Activated T-cell treated with anti-CD3 and anti-CD28 coated beads, Interleukin-2, amount 50 U/mL, for 72 hours (primary cell): ENCODE measurements at places on chromosomes 2 and 18. TPM values are rescaled to one million over a fixed set of nuclear protein-coding genes. Genes with fewer than 3 reads are reported as not detected.

The DSG1 gene
- total RNA-seq = not detected

DNA sequence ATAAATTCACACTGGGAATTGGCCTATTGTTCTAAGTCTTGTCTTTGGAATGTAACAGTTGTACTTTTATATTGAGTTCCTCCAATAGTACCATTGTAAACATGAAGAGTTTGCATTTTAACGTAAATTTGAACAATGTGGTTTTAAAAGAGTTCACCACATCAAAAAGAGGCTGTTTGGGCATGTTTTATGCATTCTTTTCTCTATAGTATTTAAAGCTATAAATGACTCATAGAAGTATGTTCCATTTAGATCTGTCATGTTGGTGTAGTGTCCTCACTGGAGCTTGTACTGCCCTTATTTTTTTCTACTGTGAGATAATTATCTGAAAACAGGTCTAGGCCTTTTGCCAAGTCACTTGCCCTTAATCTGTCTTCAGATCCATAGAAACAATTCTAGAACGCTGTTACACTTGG, 141.9 kb downstream of the RHBDD1 start:
- no peak for DNase-seq
- no peak overlapping the region for H3K27ac ChIP-seq
- H3K36me3 ChIP-seq = no peaks in the 10 kb centered on the region
- no peaks in the 10 kb centered on the region for H3K27me3 ChIP-seq
- no peak overlapping the region for H3K4me3 ChIP-seq
- peaks cover 27% of the 10 kb centered on the region for H3K4me1 ChIP-seq

- no peak overlapping the region for H3K4me3 ChIP-seq
- H3K36me3 ChIP-seq = no peaks in the 10 kb centered on the region
- H3K4me1 ChIP-seq = no peaks in the 10 kb centered on the region
- DNase-seq = no peak
- no peak overlapping the region for H3K27ac ChIP-seq
Measured at GRCh38 chr2:105515581-105516415, 116.9 kb upstream of the FHL2 start.

GRCh38 chr2:53475321-53475720, 292.3 kb upstream of the CHAC2 start:
- no peaks in the 10 kb centered on the region for H3K4me1 ChIP-seq
- no peak overlapping the region for H3K27ac ChIP-seq
- H3K27me3 ChIP-seq = no peaks in the 10 kb centered on the region
- no peak for DNase-seq

DNA sequence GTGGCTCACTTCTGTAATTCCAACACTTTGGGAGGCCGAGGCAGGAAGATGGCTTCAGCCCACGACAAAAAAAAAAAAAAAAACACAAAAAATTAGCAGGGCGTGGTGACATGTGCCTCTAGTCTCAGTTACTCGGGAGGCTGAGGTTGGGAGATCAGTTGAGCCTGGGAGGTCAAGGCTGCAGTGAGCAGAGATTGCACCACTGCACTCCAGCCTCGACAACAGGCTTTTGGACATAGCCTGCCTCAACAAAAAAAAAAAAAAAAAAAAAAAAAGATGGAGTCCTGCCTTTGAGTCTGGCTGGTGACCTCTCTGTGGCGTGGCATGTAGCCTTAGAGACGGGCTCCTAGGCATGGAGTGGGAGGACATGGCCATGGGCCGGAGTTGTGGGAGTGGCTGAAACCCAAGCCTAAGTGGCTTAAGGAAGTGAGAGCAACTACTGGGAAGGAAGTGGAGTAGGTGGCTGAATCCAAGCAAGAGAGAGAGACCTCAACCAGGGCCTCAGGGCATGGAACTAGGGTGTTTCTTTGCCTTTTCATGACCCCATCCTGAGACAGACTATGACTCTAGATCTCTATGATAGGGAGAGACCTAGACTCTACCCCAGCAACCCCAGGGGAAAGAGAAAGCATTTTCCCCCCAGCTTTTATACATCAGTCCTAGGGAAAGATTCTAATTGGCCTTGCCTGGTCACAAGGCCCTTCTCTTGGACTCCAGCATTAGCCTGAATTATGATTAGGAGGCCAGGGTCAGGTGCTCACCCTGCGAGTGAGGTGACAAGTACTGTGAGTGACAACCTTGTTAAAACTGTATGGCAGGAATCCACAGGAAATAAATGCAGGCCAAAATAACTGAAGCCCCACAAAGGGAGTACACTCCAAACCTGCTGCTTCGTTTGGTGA, 34.2 kb downstream of the NPAS2 start:
- H3K36me3 ChIP-seq = no peaks in the 10 kb centered on the region
- no peaks in the 10 kb centered on the region for H3K4me1 ChIP-seq
- H3K27ac ChIP-seq = no peak overlapping the region
- no peak overlapping the region for H3K4me3 ChIP-seq

GRCh38 chr18:73352546-73352945, 484.8 kb upstream of the NETO1 start:
- H3K4me3 ChIP-seq = no peak overlapping the region
- H3K4me1 ChIP-seq = no peaks in the 10 kb centered on the region
- DNase-seq = no peak
- no peak overlapping the region for H3K27ac ChIP-seq
- H3K27me3 ChIP-seq = no peaks in the 10 kb centered on the region
